ENCODE measurements at places on chromosomes 3 and 15.
A peak's percentile ranks its signal among the peaks of the same experiment; 100 is the strongest.

DNA sequence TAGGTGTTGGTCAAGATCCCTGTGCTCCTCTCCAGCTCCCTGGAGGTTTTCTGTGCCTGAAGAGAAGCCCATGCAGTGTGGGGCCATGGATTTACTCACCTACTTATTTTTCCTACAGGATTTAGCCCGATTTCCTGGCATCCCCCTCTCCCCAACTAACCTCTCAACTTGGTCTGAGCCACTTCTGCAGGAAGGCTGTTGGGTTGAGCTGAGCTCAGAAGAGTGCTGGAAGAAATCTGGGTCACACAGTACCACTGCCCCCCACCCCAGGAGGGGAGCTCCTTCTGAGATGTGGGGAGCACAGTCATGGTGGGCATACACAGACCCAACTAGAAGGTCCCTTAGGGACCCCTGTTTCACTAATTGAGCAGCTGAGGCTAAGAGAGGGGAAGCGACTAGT lies 34.4 kb upstream of the SLCO2A1 start:
- DNase-seq = no peak

- no peak for DNase-seq
Measured at GRCh38 chr3:50573566-50574443, 4.5 kb downstream of the HEMK1 start.

- no peak for DNase-seq
Measured at GRCh38 chr3:155161640-155162292, 81.6 kb downstream of the MME start.

GRCh38 chr3:99966662-99967416 lies 147.5 kb downstream of the FILIP1L start:
- no peak for DNase-seq

- no peak for DNase-seq
Measured at GRCh38 chr3:138620431-138620830, 11.9 kb downstream of the FAIM start.

DNA sequence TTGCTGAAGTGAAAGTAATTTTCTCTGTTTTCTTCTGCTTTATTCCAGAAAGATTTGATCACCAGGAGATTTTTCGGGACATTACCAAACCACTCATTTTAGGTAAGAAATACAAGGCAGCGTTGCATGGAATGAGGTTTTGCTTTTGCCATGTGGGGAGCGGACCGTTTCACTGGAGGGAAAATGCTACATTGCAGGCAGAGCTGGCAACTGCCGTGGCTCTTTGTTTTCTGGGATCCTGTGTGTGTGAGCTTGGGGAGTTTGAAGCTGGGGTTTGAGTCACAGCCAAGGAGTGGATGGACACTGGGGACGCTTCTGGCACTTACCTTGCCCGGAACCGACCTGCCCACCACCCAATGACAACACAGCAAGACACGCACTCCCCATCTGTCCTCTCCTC lies 109.9 kb downstream of the APBA2 start:
- no peak for DNase-seq

- DNase-seq = no peak
Measured at GRCh38 chr3:55501905-55502304, 14.8 kb upstream of the WNT5A start.

DNA sequence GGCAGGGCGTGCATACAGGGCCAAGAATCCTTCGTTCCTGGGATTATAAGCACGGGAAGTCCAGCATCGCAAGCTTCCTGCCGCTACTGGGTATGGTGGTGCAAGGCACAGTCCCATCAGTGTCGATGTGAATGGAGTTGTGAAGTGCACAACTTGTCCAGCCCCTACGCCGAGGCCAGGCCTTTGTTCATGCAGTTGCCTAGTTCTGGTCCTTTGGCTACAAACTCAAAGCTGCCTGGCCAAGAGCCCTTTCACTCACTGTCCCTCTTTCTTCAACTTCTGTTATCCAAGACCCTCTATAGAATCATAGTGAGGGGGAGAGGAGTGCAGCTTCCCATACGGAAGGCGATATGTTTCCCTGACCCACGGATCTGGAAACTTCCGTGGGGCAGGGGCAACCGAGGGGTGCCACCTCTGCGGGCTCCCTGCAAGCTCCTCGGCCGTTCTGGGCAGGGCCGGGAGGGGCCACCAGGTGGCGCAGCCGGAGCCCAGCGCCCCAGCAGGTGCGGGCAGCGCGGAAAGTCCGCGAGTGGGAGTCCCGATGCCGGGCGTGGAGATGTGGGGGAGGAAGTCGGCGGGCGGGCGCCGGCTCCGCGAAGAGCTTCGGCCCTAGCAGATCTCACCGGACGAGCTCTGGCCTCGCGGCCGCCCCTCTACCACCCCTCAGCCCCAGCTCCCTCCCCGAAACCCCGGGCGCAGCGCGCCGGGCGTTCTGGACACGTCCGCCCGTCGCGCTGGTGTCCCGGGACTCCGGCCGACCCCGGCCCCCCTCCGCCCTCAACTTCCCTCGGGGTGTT lies 693 bp downstream of the RASGRP1 start:
- DNase-seq = peak; percentile 88

DNA sequence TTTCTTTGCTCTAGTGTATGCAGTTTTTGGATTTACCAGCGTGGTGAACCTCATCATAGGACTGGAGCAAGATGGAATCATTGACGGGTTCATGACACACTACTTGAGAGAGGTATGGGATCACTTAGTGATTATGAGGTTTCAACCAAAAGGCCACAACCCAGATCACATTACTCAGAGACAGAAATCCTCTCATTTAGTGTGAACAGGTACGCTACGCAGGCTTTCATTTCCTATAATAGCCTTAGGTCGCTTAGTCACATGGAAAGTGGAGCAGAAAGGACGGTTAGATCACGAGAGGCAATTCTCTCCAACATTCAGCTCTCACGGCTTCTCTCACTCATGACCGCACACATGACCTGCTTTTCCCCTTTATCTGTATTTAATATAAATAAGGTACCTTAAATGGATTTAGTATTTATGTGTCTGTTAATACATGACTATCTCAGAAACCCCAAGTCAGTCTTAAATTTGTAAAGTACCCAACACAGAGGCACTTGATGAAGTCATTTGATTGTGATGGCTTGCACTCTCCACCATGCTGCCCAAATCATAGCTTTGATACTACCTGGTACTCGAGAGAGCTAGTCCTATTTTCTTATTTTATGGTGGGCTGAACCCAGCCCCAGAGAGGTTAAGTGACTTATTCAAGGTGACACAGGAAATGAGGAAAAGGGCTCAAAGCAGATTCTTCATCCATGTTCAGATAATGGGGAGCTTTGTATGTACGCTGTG lies 8.6 kb downstream of the TM6SF1 start:
- DNase-seq = no peak

Data from stimulated activated CD4-positive, alpha-beta T cell treated with anti-CD3 and anti-CD28 coated beads, TNF-alpha, amount 100 ng/mL, for 1 hour (primary cell).